Activated CD8-positive, alpha-beta memory T cell treated with anti-CD3 and anti-CD28 coated beads, Interleukin-2, amount 50 U/mL, for 4 hours (primary cell): ENCODE measurements at places on chromosomes 6 and 20.

DNA sequence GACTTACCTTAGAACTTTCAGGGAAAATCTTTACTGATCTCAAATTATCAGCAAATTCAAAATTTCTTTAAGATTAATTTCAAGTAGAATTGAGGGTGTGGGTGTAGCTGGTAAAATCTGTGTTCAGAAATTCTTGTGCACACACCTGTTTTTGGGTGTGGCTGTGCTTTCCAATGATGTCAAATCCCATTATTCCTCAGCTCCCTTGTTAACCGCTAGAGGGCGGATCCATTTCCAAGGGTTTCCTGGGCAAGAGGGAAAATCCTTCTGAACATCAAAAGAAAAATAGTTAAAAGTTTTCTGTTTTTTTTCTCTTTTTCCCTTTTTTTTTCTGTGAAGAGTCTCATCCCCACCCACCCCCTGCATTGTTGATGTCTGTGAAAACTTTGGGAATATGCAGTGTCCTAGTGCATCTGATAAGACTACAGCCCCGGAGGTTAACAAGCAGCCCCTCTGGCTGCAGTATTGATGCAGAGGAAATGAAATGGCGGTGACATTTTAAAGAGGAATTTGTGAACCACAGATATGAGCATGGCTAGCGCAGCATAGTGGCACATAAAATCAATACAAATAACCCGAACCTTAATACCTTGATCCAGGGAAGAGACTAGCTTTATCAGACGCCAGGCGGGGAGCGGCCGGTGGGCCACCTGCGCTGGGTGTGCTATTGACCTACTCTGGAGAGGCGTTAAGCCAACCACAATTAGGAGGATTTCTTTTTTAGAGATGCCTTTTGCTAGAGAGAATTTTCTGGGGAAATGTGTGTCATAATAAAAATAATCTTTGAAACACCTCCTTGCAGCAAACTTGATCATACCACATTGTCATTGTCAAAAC, 130.9 kb downstream of the FOXA2 start:
- DNase-seq, result no peak

- DNase-seq, result no peak
Measured at GRCh38 chr6:24919056-24919892, 16.5 kb downstream of the RIPOR2 start.

- no peak for DNase-seq
Measured at GRCh38 chr6:101517632-101518031, 124.1 kb downstream of the GRIK2 start.

DNA sequence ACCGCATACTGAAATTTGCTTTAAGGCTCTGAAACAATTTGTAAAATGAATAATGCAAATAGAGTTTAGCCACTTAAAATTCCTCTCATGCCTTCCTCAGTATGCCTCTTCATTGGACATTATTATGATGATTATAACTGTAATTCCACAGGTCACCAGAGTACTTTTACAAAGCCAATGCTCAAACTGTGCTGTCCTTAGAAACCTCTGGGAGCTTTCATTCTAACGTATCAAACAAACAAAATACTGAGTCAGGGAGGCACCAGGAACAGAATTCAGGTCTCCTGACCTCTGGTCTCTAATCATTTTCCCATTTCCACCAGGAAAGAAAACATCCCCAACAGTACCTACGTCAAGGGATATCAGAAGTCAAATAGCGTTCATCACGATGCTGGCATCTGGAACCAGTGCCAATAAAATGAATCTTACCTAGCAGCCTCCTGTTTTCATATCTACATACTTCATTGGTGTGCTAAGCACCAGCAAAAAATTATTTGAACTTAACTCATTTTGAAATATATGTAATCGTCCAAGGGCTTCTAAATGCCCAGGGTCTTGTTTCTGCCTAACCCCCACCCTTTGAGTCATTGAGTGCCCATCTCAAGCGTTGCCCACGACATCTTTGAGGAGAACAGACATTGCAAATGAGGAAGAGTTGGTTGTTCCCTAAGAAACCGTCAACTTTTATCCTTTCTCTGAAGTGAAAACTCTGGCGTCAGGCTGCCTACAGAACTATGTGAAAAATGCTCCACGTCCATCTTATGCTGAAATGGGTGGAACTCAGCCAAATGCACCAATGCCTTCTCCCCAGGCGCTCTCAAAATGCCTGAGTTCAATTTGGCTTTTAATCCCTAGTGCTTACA, 37.9 kb downstream of the NEDD9 start:
- DNase-seq, result no peak

DNA sequence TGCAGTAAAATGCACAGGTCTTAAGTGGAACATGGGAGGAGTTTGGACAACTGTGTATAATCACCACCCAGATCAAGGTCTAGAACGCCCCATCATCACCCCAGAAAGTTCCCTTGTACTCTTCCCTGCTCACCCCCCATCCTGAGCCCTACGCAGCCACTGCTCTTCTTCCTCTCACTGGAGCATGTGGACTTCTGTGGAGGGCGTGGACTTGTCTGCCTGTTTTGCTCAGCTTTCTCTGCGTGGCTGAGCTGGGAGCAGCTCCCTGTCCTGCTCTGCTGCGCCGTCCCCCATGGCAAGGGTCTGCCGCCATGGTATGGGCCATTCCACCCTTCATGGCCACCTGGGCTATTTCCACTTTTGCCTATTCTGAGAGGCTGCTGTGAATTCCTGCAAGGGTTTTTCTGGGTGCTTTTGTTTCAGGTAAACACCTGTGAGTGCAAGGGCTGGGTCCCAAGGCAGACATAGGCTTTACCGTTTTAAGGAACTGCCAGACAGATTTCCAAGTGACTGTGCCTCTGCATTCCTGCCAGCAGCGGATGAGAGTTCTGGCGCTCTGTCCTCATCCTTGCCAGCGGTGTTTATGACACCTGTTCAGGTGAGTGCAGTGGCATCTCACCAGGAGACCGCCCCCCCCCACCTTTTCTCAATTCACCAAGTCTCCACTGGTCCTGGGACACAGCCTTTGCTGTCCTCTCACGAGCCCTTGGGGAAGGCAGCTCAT, 19.7 kb downstream of the PCK1 start:
- no peak for DNase-seq

DNA sequence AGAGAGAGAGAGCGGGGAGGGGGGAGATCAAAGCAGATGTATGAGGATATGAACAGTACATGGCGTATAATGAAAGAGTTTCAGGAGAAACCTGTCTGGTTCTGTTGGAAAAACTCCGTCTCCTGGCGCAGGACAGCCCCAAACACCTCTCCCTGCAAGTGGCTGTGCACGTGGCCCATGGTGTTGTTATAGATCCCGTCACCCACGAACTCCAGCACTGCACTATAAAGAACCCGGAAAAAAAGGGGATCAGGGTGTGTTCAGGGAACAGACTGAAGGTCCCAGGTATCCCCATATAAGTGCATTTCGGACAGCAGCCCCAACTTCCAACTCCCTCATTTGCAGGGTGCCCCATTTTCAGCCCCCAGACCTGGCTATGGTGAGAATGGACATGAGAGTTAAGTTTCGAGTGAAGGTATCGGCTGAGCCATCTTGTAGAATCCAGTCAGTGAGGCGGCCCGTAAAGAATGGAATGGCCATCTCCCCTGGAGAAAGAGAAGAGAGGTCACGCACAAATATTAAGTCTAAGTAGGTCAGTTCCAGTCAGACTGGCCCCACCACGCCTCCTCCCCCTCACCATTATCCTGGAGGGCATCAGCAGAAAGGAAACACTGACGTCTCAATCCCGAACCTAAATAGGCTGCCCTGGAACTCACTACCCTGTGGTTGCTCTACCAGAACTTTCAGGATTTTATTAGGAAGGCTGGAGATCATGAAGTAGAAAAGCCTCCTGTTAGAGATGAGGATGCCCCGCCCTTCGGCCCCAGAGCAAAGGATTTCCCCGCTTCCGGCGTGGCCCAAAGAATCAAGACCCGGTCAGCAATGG, 1.3 kb downstream of the TAP1 start:
- DNase-seq, result peak; percentile 41

DNA sequence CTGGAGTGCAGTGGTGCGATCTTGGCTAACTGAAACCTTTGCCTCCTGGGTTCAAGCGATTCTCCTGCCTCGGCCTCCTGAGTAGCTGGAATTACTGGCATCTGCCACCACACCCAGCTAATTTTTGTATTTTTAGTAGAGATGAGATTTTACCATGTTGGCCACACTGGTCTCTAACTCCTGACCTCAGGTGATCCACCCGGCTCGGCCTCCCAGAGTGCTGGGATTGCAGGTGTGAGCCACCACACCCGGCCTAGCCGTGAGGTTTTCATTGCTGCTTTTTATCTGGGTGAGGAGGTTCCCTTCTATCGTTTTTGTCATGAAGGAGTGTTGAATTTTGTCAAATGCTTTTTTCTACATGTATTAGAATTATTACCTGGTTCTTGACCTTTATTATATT, 23.9 kb downstream of the SRC start:
- DNase-seq, result no peak

DNA sequence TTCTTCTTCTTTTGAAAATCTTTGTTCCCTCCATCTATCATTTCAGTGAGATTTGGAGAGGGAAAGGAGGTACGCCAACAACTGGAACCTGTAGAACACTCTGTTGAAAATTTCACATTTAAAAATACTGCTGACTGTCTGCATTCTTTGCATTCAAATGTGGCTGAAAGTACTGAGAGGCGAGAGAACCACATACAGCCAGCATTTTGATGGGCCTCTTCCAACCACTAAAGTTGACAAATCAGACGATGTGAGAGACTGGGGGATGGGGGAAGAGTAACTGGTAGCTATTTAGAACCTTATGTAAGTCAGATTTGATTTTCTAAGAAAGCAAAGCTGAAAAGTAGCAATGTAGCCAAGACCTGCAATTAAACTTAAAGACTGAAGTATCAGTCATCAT, 77.5 kb downstream of the FKBP5 start:
- DNase-seq, result peak; percentile 25

DNA sequence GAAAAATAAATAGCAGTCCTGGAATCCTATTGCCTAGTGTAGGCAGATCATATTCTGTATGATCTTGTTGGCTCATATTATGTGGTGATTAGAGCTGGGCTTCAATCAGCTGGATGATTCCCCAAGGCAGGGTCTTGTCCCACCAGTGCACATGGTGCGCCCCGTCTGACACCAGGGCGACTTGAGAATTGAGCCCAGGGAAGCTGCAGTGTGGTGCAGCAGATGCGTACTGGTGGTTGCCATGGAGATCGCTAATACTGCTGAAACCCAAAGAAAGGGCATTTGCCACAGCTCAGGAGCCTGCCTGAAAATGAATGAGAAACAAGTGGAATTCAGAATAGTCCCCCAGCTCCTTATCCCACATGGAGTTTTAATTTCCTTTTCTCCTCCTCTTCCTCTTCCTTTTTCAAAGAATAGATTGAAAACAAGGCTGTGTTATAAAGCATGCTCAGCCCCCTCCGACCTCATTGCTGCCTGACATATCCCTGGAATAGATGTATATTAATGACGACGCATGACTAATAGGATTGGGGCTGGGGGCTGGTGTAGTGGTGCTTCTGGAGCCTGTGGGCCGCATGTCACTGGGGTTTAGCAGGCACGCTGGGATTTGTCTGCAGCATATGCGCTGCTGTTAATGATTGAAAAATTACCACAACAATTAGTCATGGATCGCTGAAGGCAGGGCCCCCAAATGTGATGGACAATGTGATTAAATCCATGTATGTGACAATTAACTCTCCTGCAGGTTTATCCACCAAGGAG, 210.5 kb downstream of the FARS2 start:
- no peak for DNase-seq

GRCh38 chr20:62381202-62381797, 5.6 kb upstream of the RPS21 start:
- no peak for DNase-seq

DNA sequence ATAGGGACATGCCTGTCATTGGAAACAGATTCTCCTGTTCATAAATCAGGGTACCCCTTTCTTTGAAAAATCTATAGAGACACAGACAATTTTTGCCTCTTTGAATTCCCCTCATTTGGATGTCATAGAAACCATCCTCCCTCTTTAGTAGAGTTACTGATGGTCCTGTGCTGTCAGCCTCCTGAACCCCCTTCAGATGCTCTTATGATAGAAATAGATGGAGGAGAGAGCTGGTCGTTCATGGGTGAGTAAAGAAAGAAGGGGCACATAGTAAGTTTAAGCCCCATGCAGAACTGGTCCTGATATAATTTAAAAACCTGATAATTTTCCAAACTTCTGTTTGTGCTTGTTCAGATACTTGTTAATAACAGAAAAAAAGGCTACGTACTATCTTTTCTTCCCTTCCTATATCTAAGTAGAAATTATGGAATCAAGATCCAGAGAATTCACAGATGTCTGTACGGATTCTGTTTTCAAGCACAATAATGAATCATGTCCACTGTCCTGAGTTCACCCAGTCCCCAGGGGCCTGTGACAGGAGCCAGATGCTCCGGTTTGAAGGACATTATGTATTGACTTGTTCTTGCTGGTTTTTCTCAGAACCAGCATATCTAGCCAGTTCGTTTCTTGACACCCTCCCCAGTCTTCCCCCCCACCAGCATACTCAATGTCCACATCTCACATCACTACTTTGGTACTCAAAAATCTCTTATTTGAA, 78.1 kb downstream of the NCOA7 start:
- DNase-seq, result no peak

- no peak for DNase-seq
Measured at GRCh38 chr20:13865156-13865555, 80.3 kb downstream of the NDUFAF5 start.

GRCh38 chr6:170201361-170201760, 89.5 kb downstream of the DLL1 start:
- DNase-seq, result no peak

DNA sequence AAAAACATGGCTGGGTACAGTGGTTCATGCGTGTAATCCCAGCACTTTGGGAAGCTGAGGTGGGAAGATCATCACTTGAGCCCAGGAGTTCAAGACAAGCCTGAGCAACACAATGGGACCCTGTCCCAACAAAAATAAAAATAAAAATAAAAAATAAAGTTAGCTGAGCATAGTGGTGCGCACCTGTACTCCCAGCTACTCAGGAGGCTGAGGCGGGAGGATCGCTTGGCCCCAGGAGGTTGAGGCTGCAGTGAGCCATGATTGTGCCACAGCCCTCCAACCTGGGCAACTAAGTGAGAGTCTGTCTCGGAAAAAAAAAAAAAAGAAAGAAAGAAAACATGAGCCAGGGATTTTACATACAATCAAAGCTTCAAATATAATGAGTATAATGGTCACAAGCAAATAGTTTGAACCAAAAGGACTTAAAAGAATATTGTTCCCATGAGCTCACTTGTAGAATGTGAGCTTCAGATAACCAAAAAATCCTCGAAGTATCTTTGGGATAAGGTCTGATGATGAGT, 31.1 kb downstream of the RANBP9 start:
- DNase-seq, result no peak
